T follicular helper cell (primary cell): ENCODE measurements at places on chromosomes 7 and 10.

DNA sequence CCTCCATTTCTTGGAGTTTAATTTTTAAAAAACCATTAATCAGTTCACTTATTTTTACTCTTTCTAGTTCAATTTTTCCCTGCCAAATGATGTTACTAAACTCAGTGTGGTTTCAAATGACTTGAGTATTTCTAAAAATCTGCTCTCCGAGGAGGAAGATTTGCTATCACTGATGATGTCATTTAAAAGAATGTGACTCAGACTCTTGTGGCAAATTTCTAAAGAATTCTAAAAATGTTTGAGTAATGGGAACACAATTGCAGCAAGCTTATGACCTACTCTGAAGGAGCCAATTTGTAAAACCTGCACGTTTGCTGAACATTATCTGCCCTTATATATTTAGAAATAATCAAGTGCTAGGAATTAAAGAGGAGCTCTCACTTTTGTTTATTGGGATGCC lies 88.6 kb downstream of the SPAG6 start:
- DNase-seq, result no peak

- no peak for DNase-seq
Measured at GRCh38 chr7:118855290-118855689, 630.8 kb downstream of the ANKRD7 start.

DNA sequence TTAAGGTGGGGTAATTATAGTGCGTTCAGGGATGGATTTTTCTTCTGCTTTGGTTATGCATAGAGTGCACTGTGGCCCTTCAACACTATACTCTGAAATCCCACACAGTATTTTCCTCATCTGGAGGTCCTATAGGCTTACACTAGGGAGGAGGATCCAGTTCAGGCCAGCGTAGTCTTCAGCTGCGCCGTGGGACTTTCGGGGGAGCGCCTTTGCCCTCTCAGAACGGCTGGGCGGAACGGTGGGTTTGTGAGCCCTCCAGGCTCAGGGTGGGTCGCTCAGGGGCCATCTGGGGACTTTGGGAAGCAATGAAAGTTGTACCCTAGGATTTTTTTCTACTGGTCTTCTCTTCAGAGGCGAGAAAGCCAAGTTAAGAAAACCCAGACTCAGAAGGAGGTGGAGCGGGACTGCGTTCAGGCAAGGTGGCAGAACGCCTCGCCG lies 652 bp upstream of the VPS26A start:
- DNase-seq, result peak; percentile 9

GRCh38 chr10:100508691-100509150 lies 10.9 kb downstream of the SEC31B start:
- DNase-seq, result no peak

DNA sequence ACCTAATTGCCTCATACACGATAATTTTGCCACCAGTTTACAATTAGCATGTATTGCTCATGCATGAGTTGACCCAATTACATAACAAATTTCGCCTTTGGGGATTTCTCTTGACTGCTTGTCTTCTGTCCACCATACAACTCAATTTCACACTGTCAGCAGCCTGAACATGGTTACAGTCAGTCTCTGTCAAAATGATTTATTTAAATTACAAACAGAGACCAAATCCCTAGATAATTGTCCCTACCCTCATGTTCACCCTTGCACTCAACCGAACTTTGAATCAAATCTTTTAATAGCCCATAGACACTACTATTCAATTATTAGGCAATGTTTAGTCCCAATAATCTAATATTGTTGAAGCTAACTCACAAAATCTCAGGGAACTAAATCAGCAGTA lies 59.7 kb upstream of the NEBL start:
- no peak for DNase-seq

- no peak for DNase-seq
Measured at GRCh38 chr10:58028597-58029366, 238.9 kb downstream of the IPMK start.

DNA sequence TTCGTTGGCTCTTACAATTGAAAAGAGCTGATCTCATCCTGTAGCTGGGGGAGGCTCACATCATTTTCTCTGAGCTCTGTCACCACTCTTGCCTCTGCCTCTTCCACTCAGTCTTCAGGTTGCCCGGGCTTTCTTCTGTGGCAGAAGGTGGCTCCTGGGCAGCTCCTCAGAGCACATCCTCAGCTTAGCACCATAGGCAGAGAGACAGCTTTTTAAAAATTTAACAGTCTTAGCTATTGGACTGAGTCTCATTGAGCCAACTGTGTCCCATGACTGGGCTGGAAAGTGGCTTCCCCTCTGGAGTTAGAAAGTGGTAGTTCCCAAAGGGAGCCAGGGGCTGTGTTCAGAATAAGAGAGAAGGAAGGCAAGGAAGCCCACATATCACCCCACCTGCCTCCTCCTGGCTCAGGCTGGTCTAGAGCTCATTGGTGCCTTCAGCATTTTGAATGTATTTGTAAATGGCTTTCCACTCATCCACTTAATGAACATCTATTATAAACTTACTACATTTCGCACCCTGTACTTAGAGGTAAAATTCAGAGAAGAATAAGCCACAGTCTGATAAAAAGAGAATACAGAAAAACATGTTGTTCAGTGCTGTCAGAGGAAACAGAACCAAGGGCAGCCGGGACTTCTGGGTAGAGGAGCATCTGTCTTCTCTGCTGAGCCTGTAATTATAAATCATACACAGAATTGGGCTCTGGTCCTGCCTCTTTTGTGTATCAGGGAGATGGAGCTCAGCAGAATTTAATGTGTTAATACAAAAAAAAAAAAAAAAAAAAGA lies 119.3 kb downstream of the WDFY4 start:
- DNase-seq, result no peak

DNA sequence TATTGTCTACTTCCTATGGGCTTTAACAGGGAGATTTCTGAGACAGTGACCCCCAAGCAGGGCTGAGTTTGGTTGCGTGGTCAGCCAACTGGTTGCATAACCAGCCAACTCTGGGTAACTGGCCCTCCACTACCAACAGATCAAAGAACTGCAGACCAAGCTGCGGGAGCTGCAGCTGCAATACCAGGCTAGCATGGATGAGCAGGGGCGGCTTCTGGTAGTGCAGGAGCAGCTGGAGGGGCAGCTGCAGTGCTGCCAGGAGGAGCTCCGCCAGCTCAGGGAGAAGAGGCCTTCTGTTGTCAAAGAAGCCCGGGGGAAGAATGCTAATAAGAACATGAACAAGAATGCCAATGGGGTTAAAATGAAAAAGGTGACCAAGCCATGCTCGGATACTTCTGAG lies 15.7 kb upstream of the FLNC start:
- DNase-seq, result no peak

GRCh38 chr10:62826273-62826672 lies 10.1 kb upstream of the EGR2 start:
- DNase-seq, result no peak

GRCh38 chr10:130369645-130370381 lies 233.6 kb downstream of the GLRX3 start:
- no peak for DNase-seq

DNA sequence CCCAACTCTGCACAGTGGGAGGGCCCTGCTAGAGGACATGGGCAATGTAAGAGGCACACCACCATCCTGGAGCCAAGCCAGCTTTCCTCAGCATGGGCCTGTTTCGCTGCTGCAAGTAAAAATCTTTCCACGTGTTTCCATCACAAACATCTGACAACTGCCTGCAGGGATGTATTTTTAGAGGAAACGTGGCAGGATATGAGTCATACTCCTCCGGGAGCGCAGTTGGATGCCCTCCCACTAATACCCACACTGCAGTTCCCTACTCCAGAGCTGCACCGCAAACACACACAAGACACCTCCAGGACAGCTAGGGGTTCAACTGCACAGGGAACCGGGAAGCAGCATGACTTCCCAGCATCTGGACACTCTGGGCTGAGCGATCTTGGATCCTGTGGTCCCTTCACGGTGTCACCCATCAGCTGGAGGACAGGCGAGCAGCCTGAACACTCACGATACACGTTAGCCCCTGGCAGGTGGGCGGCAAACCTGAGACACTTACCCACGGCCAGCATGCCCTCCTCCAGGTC lies 26.1 kb downstream of the PLAC9 start:
- DNase-seq, result no peak

DNA sequence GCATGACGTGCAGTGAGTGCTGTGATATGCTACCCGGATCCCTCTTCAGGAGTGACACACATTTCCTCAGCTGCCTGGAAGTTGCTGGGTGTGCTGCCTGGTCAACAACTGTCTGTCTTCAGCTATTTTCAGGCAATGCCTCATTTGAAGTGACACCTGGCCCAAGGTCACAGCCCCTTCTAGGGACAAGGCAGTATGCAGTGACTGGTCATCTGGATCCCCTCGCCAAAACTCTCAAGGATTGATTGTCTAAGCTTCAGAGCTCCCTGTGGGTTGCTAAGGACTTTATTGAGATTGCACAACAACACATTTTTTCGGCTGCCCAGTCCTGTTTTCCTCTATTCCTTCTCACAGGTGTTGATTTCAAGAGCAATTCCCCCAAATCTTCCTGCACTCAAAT lies 108.8 kb downstream of the GNAI1 start:
- DNase-seq, result no peak

DNA sequence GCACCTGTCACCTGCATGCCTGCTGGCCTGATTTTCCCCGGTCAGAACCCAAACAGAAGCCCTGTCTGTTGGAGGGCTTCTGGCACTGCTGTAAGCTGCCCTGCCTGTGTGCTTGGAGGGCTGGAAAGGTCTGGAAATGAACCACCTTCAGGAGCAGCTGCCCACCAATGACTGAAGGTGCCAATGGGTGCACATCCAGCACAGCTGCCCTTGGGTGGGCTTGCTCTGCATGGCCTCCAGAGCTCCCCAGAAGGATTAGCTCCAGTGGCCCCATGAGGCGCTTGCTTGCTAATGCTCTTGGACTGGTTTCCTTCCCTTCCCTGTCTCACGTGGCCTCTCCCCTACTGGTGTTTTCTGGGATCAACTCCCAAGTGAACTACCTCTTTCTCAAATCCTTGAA lies 43.2 kb downstream of the WDFY4 start:
- no peak for DNase-seq

DNA sequence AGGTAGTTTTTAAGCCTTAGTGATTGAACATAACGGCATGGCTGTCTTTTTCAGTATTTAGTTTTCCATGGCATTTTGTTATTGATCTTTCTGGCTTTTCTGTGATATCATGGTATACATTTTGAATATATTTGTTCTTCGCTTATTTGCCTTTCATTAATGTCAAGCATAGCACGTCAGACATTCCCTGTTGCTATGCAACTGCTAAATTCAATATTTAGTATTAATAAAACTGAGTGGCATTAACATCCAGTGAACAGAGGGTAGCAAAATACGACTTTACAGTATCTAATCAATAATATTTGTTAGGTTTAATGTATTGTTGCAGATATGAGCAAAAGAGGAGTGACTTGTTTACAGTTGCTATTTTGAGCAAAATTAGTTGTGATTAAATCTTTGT lies 72.5 kb downstream of the LCOR start:
- no peak for DNase-seq

DNA sequence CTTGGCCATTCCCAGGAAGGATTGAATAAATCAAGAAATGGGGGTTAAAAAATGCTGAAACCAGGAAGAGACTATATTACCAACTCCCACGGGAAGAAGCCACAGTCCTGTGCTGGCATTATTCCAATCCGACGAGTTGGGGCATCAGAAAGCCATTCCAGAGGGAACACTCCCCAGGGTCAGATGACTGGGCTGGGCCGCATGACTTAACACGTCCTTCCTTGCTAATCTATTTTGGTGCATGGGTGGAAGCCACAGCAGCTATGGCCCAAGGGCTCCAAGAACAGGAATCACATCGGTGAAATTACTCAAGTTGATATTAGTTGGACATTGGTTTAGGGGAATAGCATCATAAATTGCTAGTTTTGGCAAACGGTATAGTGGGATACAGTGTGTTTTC lies 592.9 kb upstream of the NRP1 start:
- DNase-seq, result no peak

GRCh38 chr7:20140291-20141001 lies 76.7 kb downstream of the MACC1 start:
- no peak for DNase-seq

- DNase-seq, result no peak
Measured at GRCh38 chr7:12221414-12221813, 10.3 kb downstream of the TMEM106B start.

DNA sequence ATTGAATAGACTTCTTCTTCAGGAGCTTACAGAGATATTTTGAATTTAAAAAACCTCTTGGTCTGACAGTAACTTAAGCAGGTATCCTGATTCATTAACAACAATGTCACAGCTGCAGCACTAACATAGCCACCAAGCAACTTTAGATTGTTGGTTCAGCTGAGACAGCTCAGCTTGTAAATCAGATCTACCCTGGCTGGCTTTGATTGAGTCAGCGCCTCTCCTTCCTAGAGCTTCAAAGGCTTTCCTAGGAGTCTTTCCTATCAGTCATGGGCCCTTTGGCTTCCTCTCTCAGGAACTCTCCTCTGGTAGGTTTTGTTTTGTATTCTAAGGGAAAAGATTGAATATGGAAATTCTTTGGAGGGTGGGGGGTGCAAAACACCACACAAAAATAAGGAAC lies 70.7 kb upstream of the STEAP4 start:
- DNase-seq, result no peak

GRCh38 chr10:112115781-112116385 lies 67.7 kb downstream of the GPAM start:
- DNase-seq, result peak; percentile 10

DNA sequence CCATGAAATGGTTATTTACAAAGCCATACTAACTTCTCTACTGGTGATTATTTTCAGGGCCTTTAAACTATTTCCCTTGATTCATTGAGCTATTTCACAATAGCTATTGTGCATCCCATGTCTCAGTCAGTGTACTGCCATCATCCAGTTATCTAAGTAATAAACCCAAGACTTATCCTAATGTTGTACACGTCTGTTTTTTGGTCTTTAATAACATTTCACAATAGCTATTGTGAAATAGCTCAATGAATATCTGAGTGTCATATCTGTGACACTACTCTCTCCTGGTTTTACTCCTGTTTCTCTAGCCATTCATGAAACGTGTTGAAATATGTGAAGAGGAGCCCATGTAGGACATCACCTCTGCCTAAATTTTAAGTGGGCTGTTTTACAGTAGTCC lies 36.5 kb upstream of the TMEM140 start:
- no peak for DNase-seq

GRCh38 chr7:148044173-148044572 lies 546.4 kb upstream of the C7orf33 start:
- no peak for DNase-seq

DNA sequence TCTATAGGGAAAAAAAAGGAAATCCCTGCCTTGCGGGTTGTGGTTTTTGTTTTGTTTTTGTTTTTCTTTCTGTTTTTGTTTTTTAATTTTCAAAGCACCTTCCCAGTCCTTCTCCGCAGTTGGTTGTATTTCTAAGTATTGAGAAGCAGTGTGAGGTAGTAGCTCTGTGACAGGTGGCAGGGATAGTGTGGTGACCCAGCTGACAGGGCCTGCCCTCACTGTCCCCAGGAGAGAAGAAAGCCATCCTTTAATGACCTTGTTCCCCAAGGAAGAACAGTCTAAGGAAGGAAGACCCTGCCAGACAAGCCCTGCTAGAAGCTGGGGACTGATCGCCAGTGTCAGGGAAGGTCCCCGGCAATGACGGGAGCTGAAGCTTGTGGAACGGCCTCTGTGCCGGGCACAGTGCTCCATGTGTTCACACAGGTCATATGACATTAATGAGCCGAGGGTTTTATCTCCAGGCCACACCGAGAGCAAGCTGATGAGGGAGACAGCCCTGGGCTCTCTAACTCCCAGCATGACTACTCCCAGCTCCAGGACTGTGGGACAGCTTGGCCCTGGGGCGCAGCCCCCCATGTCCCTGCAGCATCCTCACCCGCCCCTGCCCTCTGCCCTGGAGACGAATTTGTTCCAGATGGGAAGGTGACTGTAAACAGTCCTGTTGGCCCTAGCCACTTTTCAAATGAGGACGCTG lies 69.0 kb upstream of the LRRC18 start:
- DNase-seq, result no peak

GRCh38 chr7:157087646-157088045 lies 51.1 kb upstream of the UBE3C start:
- no peak for DNase-seq

GRCh38 chr10:89440226-89441009 lies 26.1 kb downstream of the IFIT5 start:
- DNase-seq, result no peak
